Lung (tissue), 17 donors: ENCODE measurements at places on chromosomes 5 and 9. TPM values are rescaled to one million over a fixed set of nuclear protein-coding genes. Genes with fewer than 3 reads are reported as not detected.

GRCh38 chr5:157748760-157749461, 5.4 kb downstream of the LSM11 start:
- peaks cover 5% of the 10 kb centered on the region for H3K4me1 ChIP-seq
- no peaks in the 10 kb centered on the region for H3K27me3 ChIP-seq
- DNase-seq = no peak
- no peak overlapping the region for H3K4me3 ChIP-seq
- H3K36me3 ChIP-seq = no peaks in the 10 kb centered on the region

GRCh38 chr9:125690679-125691078, 16.3 kb downstream of the MAPKAP1 start:
- no peak overlapping the region for H3K4me3 ChIP-seq
- no peak for DNase-seq
- no peaks in the 10 kb centered on the region for H3K27me3 ChIP-seq
- H3K27ac ChIP-seq = no peak overlapping the region
- peaks cover 2% of the 10 kb centered on the region for H3K4me1 ChIP-seq

GRCh38 chr5:129345213-129345924, 114.7 kb upstream of the ADAMTS19 start:
- no peaks in the 10 kb centered on the region for H3K27me3 ChIP-seq
- H3K36me3 ChIP-seq = no peaks in the 10 kb centered on the region
- no peak overlapping the region for H3K27ac ChIP-seq

- no peaks in the 10 kb centered on the region for H3K27me3 ChIP-seq
- H3K4me3 ChIP-seq = no peak overlapping the region
- H3K4me1 ChIP-seq = no peaks in the 10 kb centered on the region
- H3K36me3 ChIP-seq = no peaks in the 10 kb centered on the region
- DNase-seq = no peak
Observed at GRCh38 chr5:115349001-115349817, 52.8 kb upstream of the CCDC112 start.

The MAN2A1 gene
- total RNA-seq = 65.1 TPM
